ENCODE measurements at places on chromosomes 4 and X.

GRCh38 chr4:122798101-122798500 is 28.5 kb upstream of the FGF2 start:
- DNase-seq: peak; percentile 97

DNA sequence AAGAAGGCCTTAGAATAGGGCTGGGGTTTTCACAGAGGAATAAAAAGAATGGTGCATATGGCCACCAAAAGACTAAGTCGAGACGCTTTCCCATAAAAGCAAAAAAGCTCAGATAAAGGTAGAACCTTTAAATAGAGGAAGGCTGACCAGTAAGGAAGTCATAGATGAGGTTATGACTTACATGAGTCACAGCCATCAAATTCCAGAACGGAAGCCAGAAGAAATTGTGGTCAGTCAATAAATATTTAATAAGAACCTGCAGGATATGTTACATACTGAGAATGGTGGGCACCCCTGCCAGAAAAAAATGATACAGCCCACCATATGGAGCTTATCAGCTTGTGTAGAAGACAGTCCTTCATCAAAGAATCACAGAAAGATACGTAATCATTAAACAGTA is 120.1 kb downstream of the MANBA start:
- peak; percentile 66 for DNase-seq

DNA sequence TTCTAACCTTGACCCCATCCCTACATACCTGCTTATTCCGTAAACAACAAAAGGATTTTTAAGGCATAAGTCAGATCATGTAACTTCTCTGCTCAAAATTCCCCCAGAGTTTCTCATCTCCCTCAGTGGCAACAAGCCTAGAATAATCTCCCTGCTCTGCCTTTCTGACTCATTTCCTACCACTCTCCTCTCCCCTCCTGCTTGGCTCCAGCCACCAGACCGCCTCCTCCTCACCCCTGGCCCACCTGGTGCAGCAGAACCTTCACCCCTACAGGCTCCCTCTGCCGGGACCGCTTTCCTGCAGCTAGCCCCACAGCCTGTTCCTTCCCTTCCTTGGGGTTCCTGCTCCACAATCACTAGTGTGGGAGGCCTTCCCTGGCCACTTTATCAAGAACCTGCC is 32.1 kb downstream of the TSPAN5 start:
- DNase-seq: peak; percentile 93

DNA sequence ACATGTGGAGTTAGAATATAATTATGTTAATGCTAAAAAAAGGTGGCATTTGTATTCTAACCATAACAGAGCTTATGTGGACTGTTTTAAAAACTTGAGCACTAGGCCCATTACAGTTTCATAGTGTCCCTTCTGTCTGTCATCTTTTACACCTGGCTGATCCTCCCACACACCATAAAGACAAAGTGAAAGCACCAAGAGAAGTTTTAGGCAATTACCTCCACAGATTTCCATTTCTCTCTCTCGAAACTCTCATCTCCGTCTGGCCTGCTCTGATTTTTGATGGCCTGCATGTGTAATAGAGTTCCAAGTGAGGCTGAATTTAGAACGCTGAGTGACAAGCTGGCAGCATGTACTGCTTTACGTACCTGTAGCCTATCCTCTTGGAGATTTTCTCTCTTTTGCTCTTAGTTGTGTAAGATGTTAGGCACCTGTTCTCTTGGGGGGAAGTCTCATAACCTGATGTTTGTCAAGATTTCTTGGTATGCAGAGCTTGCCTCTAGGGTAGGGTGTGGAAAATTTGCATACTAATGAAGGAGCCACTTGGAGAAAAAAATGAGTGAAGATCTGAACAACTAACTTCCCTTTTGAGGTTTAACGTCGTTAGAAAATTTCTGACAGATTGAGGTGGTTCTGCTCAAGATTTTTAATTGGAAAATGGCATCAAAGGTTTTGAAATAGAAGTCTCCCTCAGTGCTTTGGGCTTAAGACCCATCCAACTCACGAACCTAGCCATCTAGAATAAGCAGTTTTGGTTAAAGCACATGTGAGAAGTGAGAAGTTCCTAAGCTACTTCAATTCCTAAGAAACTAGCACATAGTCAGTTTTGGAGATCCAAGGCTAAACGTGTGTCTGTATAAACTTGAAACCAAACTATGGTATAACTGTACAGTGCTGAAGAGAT is 57.6 kb upstream of the RAP1GDS1 start:
- no peak for DNase-seq

DNA sequence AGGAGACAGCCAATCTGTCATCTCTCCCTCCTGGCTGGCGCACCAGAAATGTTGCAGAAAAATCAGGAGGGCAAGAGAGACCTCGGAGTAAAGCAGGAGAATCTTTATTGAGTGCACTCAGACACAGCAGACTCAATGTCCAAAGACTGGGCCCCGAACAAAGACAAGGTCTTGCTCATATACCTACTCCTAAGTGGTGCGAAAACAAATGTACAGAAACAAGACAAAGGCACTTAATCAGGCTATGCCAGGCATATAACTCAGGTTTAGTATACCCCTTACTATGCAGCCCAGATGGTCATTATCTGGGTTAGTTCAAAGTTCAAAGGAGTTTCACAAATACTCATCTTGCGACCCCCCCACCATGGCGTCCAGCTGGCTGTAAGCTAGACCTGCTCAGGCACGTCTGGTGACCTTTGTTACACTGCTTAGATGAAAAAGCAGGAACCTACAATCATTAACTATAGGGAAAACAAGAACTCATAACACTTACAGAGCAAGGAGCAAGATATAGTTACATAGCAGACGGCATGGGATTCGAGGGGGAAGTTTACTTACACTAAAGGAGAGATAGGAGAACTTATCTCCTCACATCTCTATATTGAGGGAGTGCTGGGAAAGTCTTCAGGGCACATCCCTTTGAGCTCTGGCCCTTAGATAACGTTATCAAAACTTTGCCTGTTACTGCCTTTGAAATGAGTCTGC is 27.5 kb downstream of the SULT1E1 start:
- no peak for DNase-seq

DNA sequence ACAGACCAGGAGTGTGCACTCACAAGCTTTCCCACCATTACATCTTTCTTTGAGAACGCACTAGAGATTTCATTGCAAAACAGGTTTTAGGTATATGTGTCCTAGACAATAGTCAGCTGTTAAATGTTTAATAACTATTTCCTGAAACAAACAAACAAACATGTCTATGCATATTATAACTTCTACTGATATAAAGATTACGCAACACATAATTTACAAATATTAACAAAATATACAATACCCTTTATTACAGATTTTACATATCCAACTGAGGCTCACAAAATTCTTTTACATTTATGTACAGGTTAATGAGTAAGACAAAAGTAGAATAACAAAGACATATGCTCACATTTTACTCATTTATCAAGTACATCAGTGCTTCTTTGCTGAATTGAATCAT is 1554.0 kb upstream of the PCDH10 start:
- DNase-seq: no peak

- DNase-seq: no peak
Measured at GRCh38 chr4:182346675-182347375, 103.6 kb downstream of the TENM3 start.

- DNase-seq: no peak
Measured at GRCh38 chr4:83382850-83383249, 48.2 kb upstream of the HPSE start.

All from choroid plexus epithelial cell (primary cell).